ENCODE measurements at places on chromosomes 7 and 10.

DNA sequence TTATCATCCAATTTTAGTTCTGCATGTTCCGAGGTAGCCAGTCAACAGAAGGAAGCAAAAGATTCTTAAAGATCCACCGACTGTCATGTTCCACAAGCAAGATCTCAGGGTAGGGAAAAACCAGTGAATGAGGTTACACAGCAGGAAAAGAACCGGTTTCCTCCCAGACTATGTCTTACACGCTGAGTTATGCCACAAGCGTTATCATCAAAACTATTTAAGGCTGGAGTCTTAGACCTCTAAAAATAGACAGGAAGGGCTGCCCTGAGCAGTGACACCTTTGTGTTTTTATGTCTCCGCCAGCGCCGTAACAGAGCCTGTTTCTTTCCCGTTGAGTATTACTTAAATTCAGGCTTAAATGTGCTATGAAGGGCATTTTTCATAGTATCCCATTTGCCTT lies 48.3 kb downstream of the PROSER2 start:
- no peak for DNase-seq

- peak; percentile 88 for DNase-seq
Observed at GRCh38 chr7:82443547-82444219, at the start of gene CACNA2D1. Gene CACNA2D1, minus strand, starts transcription at chr7:82443777.

DNA sequence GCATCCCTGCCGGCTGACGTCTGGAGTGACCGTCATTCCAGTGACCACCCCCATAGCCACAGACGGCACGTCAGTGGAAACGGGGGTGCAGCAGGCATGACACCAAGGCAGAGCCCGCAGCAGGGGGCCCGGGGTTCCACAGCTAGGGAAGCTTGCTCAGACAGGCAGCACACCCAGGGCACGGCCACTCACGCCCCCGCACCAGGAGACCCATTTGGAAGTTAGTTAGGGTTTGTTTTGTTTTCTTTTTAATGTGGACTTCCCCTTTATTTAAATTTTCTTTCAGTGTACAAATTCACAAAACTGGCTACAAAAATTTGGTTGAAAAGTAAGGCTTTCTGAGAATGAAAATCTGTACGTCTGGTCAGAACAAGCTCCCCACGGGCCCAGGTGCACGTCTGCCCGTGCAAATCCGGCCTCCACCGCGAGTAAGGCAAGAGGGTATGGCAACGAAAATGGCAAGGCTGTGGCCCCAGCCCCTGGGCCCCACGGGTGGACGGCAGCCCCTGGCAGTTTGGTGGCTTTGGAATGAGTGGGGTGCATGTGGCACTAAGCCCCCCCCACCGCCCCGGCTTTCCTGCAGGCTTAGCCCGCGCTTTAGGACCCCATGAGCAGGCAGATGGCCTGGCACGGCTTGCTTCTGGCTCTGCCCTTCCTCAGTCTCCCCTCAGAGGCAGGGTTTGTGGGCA lies 124.2 kb downstream of the FAM53B start:
- no peak for DNase-seq

DNA sequence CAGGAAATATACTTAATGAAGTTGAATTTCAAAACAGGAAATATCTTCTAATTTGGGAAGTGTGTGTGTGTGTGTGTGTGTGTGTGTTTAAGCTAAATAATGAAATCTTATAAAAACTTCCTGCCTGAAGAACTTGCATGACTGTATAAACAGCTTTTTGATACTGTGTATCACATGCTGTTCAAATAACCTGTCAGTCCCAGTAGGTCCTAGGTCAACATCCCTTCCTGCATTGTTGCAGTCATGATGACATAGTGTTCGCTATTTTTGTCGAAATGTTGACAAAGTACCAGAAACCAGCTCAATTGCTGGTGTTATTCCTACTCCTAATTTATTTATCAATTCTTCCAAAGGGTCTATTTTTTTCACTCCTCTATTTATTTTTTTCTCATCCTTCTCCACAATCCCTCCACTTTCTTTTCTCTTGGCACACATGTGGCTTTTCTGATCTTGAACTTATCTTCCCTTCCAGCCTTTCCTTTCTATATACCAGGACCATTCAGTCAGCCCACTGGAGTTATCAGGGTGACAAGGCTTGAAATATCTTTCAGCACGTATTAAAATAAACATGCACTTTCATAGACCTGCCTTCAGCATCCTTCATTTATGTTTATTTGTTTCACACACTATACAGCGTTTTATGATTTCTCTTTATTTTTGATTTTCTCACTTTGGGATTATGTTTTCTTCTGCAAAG lies 115.8 kb downstream of the PLXDC2 start:
- DNase-seq = peak; percentile 37

GRCh38 chr10:12350925-12351324 lies 1.6 kb downstream of the CAMK1D start:
- DNase-seq = no peak

DNA sequence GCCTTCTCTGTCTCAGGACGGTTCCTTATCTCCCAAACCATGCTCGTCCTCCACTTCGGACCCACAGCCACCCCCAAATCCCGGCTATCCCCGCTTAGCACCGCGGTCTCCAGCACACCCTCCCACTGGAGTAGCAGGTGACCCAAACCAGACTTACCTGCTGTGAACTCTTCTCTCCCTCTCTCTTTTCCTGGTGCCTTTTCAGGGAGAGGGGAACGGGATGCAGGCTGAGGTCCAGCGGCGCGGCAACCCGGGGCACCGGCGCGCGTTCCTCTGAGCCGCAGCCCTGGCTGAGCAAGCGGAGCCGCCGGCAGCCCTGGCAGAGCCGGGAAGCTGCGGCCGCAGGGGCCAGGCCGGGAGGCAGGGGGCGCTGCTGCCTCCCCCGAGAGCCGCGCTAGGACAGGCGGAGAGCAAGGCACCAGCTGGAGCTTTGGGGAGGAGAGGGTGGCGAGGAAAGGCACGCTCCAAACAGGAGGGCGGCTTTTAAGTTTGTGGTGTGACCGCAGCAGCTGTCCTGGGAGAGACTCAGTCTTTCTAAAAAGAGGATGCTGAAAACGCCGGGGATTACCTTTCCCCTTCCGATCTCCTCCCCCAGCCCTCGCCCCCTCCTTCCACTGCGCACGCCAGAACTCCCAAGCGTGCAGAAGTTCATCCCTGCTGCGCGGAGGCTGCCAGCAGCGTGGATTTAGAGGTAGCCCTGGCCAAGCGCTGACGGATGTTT lies at the start of gene SEMA3D:
Gene SEMA3D (minus strand): TSS at position 536 of the 721 bp plus-strand sequence. CDS start 65,165 bp downstream, outside the sequence.
- DNase-seq = peak; percentile 75

GRCh38 chr7:132752431-132752830 lies 176.2 kb upstream of the PLXNA4 start:
- no peak for DNase-seq

DNA sequence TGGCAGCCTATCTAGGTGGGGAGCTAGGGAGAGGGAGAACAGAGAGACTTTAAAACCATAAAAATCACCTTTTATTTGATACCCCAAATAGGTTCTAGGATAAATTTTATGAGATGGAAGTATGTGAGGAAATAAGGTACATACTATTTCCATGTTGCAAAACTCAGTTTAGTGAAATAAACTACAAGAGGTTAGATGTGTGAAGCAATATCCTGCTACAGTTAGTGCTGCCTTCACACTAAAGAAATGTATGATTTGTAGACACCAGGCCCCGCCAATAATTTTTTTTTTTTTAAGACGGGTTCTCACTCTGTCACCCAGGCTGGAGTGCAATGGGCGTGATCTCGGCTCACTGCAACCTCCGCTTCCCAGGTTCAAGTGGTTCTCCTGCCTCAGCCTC lies 34.4 kb upstream of the RSBN1L start:
- DNase-seq = no peak

GRCh38 chr7:84042110-84042539 lies 152.5 kb downstream of the SEMA3A start:
- DNase-seq = peak; percentile 89

- peak; percentile 24 for DNase-seq
Observed at GRCh38 chr10:30114881-30115625, 55.7 kb upstream of the JCAD start.

GRCh38 chr10:51029172-51029641 lies 45.1 kb upstream of the PRKG1 start:
- peak; percentile 49 for DNase-seq

GRCh38 chr7:86407291-86407690 lies 236.4 kb upstream of the GRM3 start:
- no peak for DNase-seq

- no peak for DNase-seq
Observed at GRCh38 chr10:78194050-78194449, 160.4 kb downstream of the RPS24 start.

GRCh38 chr7:155470686-155471638 lies 13.0 kb downstream of the EN2 start:
- DNase-seq = peak; percentile 25

DNA sequence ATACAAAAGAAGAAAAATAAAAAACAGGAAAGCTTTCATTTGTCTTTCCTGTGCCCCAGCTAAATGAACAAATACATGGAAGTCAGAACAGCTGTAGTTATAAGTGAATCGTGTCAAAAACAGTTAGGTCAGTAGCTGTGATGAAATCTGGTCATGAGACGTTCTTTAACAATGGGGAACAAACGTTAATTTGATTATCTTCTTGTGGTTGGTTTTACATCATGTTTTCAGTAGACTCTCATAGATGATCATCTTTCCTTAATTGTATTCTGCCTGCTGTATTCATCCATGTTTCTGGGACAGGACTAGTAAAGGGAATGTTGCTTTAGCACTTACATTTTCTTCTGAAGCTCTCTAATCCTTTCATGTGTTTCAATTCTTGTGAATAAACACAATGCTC lies 97.0 kb downstream of the PCLO start:
- DNase-seq = no peak

GRCh38 chr10:62096256-62096933 lies 172.2 kb downstream of the RTKN2 start:
- no peak for DNase-seq

DNA sequence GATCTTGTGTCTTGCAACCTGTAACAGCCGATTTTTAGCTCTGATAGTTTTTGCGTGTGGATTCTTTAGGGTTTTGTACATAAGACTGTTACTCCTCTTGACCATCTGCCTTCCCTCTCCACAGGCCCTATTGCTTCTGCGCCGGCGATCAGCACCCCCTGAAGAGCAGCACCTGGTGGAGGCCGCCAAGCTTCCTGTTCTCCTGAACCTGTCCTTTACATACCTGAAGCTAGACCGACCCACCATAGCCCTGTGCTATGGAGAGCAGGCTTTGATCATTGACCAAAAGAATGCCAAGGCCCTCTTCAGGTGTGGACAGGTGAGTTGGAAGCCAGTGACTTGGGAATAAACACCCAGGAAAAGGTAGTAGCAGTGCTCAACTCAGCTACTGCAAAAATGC lies 12.6 kb downstream of the FKBP6 start:
- no peak for DNase-seq

GRCh38 chr7:132412435-132412834 lies 163.8 kb downstream of the PLXNA4 start:
- no peak for DNase-seq

- no peak for DNase-seq
Observed at GRCh38 chr10:48699011-48699627, 14.4 kb downstream of the WDFY4 start.

- no peak for DNase-seq
Observed at GRCh38 chr10:86211691-86212390, 154.8 kb downstream of the GRID1 start.

GRCh38 chr7:49112222-49112621 lies 187.9 kb downstream of the CDC14C start:
- DNase-seq = no peak

DNA sequence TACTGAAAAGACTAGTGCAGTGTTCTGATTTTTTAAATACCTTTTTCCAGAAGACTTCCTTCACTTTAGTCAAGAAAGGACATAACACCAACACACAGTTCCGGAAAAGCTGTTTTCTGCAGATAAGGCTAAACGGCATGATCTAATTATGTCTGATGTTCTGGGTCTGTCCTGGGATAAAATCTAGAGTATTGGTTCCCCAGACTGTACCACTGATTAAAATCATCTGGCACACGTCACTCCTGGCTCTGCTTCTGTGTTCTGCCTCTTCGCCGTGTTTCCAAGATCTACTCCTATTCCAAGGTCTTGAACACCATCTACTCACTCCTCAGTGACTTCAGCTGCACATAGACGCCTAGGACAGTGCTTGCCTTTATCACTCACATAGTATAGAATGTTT lies 100.8 kb upstream of the SFMBT2 start:
- no peak for DNase-seq
